NCI-H1092 (cell line): ENCODE measurements at places on chromosomes 2 and 18.

GRCh38 chr2:128558441-128558840 is 239.8 kb upstream of the HS6ST1 start:
- no peak for DNase-seq

DNA sequence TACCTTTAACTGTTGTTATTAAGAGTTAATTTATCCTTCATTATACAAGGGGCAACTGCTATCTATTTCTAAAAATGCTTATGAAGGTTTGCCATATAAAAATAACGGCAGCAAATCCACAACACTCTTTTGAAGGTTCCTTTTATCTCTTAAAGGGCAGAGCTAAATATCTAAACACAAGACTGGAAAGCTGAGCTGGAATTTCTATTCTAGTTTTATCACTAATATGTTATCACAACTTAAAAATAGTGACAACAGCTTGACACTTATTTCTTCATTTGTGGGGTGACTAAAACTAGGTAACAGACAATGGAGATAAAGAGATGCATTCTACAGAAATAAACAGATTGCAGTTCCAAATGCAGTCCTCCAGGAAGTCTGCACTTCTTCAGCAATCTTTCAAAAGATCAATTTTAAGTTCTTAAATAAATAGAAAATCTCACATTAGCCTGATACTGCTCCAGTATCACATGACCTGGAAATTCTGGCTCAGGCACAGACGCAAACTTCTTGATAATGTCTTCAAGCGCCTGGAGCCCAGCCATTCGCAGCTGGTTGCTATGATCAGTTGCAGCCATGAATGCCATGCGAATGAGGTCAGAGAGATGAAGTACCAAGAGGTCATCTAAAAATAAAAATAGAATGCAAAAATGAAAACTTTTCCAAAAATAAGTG is 54.0 kb upstream of the STRN start:
- no peak for DNase-seq

- no peak for DNase-seq
Measured at GRCh38 chr18:27652480-27653121, 467.5 kb upstream of the CHST9 start.

GRCh38 chr2:63497576-63497975 is 90.7 kb downstream of the WDPCP start:
- DNase-seq, result no peak

DNA sequence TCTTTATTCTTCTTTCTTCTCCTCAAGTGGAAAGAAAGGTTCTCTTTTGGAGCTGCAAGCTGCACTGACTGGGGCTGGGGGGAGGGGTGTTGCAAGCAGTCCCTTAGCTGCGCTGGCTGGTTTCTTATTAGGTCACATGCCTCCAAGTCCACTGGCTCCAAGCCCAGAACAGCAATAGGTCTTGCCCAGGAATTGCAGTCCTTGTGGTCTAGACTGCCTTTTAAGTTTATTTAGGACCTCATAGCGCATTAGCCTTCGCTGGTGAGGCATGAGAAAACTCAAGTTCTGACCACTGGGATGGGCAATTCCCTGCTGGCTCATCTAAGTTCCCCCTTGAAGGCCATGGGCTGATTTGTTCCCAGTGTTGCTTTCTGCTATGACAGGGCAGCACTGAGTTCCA is 138.6 kb upstream of the SCN7A start:
- no peak for DNase-seq

- no peak for DNase-seq
Measured at GRCh38 chr2:41062336-41062735, 610.4 kb upstream of the SLC8A1 start.

GRCh38 chr2:191693166-191693565 is 15.2 kb downstream of the NABP1 start:
- DNase-seq, result no peak

GRCh38 chr2:181197140-181197760 is 216.8 kb downstream of the UBE2E3 start:
- no peak for DNase-seq

GRCh38 chr2:78676921-78677696 is 348.4 kb upstream of the REG3G start:
- no peak for DNase-seq

GRCh38 chr2:102508863-102509262 is 35.8 kb downstream of the SLC9A4 start:
- DNase-seq, result no peak

DNA sequence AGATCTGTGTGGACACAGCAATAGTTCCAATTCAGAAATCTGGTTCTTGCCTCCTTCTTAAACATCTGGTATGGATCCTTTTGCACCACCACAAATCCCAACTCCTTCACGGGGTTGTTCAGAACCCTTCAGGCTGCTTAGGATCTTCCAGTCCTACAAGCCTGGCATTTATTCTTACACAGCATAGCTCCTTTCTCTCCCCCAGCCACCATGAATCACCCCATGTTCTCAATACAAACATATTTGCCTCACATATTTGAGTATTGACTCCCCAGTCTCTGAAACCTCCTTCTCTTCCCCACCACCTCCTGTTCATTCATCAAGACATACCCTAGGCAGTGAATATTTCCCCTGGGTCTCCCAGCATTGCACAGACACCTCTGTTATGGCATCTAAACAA is 155.2 kb downstream of the ALK start:
- DNase-seq, result no peak

- DNase-seq, result no peak
Measured at GRCh38 chr18:8351161-8351560, 258.1 kb upstream of the RAB12 start.

GRCh38 chr2:56128235-56128634 is 55.6 kb upstream of the CCDC85A start:
- peak; percentile 28 for DNase-seq

GRCh38 chr2:27683390-27684071 is 19.8 kb downstream of the SLC4A1AP start:
- peak; percentile 85 for DNase-seq

DNA sequence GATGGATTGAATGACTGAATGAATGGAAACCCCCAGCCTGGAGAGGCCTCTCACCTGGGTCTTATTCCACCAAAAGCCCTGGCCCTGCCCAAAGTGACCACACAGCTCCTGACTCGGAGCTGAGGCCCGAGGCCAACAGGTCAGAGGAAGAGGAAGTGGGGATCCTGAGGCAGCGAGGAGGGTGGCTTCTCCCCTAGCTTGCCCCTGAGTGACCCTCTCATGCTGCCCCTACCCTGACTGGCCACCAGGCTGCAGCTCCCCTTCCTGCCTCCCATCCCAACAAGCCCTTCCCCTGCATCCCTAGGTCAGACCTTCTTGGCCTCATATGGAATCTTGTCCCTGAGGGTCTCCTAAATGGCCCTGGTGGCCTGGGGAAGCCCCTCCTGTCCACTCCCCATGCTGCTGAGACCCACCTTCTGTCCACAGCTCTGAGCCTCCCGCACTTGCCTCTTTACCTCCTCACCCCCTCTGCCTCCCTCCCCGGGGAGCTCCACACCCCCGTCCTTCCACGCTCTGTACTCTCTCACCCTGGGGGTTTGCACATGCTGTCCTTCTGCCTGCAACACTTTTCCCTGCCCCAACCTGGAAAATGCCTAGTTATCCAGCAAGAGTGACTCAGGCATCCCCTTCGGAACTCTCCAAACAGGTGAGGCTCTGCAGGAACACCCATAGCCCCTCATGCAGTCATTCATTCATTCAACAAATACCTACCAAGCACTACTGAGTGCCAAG is 134.8 kb upstream of the HDAC4 start:
- no peak for DNase-seq

DNA sequence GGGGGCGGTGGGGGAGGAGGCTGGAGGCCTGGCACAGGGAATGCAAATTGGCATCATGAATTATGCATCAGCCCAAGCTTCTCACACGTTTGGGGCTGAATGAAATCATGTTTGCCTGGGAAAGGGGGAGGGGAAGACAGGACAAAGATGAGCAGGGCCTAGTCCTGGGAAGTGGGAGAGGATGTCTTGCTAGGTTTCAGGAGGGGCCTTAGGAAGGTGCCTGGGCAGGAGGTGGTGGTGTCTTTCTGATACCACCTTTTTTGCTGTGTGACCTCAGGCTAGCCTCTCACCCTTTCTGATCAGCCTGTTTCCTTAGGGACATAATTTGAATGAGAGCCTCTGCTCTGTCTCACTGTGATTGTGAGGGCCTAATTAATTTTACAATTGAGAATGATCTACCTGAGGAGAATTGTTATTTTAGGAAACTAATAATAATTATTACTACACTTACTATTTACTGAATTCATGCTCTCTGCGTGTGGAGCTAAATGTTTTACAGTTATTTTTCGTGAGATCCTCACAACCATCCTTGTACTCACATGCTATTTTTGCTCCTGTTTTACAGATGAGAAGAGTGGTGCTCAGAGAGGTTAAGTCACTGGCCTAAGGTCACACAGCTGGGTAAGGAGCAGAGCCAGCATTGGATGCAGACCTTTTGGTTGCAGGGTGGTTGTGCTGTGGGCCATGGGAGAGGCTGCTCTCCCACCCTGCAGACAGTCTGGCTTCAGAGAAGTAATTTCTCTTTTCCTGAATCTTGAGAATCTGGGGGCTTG is 39.6 kb downstream of the INHBB start:
- DNase-seq, result no peak

GRCh38 chr18:11862468-11863137 is 11.4 kb downstream of the CHMP1B start:
- no peak for DNase-seq

GRCh38 chr2:25169073-25169470 is 692 bp upstream of the POMC start:
- DNase-seq, result no peak

DNA sequence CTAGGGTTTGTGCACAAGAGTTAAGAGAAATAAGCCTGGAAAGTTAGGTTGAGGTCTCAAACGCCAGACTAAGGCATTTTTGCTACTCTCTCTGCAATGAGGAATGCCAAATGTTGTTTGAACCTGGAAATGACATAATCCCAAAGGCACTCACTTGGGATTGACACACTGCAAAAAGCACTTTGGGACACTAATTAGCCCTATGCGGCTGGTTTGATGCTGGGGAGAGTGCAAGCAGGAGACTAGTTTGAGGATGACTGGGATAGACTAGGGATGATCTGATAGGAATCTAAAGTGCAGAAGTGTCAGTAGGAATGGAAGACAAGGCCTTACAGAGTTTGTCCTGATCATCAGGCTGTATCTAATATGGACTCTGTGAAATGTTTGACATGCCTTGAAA is 469.0 kb downstream of the SLC4A3 start:
- DNase-seq, result no peak

DNA sequence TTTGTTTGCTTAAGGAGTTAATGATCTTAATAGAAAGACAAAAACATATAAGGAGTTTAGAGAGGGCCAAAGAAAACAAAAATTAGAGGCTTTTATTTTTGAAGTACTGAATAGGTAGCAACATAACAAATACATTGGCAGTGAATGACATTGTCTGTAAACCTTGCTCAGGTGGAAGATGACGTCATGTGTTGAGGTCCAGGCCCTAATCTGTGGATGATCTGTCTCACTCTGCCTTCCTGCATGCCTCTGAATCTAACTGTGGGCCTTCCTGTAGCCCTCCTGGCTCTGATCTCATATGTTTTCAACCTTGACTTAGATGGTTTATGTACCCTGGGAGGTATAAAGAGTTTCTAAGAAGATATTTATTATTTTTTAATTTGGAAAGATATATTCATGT is 58.1 kb upstream of the DYNAP start:
- no peak for DNase-seq

DNA sequence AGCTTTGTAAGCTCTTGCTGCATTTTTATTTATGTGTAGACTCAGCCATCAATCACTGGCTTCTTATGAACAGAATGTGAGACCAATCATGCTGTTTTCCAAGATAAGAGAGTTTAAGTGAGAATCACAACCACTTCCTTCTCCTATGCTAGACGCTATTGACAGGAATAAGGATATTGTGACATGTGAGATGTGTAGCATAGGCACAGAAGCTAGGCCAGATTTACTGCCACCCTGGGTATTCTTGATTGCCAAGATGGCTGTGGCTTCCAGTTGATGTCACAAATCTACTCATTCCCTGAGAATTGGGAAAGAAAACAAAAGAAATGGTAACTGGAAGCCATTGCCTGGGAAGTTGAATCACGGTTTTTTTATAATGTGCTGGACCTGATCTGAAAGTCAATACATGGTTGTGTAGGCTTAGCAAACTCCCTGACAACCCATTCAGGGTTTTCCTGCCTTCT is 49.9 kb downstream of the RAB27B start:
- DNase-seq, result no peak

- DNase-seq, result no peak
Measured at GRCh38 chr2:109148117-109148746, 19.2 kb downstream of the SH3RF3 start.

DNA sequence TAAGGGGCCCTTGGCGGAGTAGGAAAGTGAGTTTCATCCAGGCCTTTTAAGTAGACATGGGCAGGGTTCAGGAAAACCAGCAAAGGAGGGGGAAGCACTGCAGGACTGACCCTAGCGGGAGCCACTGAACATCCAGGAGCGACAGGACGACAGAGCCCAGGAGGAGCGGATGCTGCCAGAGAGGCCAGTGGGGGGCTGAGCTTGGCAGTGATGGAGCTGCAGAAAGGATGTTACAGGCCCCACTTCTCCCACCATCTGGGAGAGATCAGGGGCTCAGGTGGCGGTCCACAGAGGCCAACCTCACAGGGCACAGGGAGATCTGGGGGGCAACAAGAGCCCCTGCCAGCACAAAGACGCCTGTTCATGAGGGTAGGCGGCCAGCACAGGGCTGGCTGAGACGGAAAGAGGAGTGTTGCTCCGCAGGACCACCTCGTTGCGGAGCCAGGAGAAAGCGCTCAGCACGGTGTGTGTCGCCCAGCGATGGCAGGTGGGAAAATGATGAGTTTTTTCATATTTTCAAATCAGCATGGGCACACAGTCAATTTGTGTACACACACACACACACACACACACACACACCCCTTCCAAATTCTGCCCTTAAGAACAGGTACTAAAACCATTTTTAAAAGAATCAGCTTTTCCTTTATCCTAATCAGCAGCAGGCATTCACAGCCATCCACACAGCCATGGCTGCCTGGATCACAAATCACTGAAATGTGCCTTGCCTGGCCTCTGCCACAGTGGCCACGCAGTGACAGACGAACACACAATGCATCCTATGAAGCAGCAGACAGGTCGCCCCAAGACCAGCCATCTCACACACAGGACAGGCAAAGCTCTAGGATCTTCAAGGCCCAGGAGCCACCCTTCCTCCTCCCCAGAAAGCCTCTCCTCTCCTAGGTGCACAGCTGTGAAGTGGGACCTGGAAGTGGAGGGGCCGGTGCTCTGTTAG is 63.2 kb downstream of the NDUFA10 start:
- DNase-seq, result no peak

DNA sequence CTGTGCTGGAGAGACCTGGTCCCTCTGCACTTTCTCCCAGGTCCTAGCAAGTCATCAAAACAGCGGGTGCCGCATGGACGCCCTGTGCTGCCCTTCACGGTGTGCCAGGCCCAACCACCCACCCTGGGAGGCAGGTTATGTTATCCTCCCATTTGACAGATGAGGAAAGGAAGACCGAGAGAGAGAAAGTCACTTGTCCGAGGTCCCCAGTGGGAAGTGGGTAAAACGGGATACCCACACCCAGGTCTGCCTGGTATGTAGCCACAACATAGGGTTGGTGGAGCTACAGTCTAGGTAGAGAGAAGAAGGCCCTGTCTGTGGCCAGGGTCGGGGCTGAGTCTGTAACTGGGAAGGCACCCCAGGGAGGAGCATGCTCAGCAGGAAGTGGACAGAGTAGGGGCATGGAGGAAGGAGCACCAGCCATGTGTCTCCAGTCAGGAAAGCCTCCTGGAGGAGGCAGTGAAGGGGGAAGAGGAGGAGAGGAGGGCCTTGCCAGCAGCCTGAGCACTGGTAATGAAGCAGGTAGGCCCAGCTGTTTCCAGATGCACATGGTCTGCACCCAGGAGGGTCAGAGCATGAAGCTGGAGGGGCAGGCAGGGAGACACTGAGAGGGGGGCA is 98.4 kb downstream of the ZFP36L2 start:
- DNase-seq, result no peak
